MV-4-11 (cell line): ENCODE measurements at places on chromosomes 16 and 17.

GRCh38 chr17:33039874-33040273 lies 48.2 kb downstream of the SPACA3 start:
- no peak for DNase-seq

DNA sequence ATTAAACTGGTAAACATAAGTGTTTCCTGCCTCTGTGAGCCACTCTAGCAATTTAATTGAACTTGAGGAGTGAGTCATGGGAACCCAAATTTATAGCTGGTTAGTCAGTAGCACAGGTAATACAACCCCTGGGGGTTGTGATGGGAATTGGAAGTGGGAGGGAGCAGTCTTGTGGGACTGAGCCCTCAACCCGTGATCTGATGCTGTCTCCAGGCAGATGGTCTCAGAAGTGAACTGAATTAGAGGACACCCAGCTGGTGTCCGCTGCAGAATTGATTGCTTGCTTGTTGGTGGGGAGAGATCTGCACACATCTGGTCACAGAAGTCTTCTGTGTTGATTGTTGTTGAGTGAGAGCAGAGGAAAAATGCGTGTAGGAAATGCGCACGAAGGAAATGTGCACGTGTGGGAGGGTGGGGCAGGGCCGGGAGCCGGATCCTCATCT lies 7.7 kb upstream of the ST6GALNAC2 start:
- no peak for DNase-seq

GRCh38 chr17:50911450-50911849 lies 45.3 kb upstream of the TOB1 start:
- no peak for DNase-seq

- no peak for DNase-seq
Measured at GRCh38 chr16:66568355-66568754, 2.1 kb downstream of the CMTM1 start.

GRCh38 chr17:1045456-1045855 lies 48.5 kb downstream of the TIMM22 start:
- no peak for DNase-seq

- DNase-seq = peak; percentile 23
Measured at GRCh38 chr16:10637337-10638037, 57.1 kb upstream of the EMP2 start.

- DNase-seq = no peak
Measured at GRCh38 chr16:31708348-31708747, 165.3 kb upstream of the ZNF267 start.

GRCh38 chr16:67720236-67720635 lies 1.1 kb upstream of the GFOD2 start:
- DNase-seq = no peak

DNA sequence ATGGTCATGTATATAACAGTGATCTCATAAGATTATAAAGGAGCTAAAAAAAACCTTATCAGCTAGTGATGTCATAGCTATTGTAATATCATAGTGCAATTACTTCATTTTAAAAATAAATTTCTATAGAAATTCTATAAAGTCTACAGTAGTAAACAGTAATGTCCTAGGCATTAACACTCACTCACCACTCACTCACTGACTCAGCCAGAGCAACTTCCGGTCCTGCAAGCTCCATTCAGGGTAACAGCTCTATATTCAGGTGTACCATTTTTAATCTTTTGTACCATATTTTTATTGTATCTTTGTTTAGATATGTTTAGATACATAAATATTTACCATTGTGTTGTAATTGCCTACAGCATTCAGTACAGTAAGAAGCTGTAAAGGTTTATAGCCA lies 524.4 kb upstream of the CDH5 start:
- DNase-seq = no peak

- peak; percentile 64 for DNase-seq
Measured at GRCh38 chr17:80860703-80861417, 130.8 kb upstream of the CHMP6 start.

GRCh38 chr17:956905-957304 lies 22.7 kb downstream of the NXN start:
- DNase-seq = no peak

GRCh38 chr17:80096561-80097021 lies 4.8 kb upstream of the GAA start:
- no peak for DNase-seq

DNA sequence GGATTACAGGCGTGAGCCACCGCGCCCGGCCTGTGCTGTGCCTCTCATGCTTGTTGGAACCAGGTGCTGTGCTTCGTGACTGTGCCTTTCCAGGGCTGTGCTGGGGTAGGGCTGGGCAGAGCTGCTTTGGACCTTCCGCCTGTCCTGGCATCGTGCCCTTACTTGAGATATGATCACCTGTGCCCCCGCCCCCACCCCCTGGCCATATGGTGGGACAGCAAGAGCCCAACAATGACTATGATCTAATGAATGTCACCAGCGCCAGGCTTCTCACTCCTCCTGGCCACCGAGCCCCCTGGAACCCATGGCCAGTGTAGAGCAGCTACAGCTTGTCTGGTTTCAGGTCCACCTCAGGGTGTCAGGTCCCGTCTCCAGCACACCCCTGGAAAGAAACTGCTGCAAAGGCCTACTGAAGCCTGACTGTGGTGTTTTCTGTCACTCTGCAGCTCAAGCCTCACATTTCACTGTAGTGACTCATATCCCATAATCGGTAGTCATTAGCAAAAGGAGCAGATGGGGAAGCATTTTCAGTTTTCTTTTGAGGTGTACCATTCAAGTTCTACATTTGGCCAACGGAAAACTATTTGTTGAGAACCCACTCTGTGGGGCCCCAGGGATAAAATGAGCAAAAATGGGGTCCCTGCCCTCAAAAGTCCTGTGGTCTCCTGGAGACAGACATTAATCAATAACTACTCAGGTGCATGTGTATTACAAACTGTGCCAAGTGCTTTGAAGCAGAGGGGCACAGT lies 22.1 kb downstream of the FCSK start:
- DNase-seq = peak; percentile 95

DNA sequence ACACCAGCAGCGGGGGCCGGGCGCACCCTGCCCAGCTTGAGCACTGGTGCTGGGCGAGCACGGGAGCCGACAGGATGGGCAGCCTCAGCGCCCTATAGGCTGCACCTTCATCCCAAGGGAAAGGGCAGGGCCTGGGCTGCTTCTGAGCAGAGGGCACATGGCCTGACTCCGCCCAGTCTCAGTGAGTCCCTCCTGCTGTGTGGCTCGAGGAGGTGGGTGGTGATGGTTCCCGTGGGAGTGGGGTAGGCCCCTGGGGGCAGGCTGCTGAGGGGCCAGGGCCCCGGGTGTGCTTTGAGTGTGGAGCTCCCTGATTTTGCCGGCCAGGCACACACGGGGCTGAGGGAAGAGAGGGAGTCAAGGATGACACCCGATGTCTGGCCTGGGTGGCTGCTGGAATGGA lies 37.9 kb downstream of the TSC2 start:
- no peak for DNase-seq

- no peak for DNase-seq
Measured at GRCh38 chr17:17018021-17018441, 24.2 kb upstream of the MPRIP start.

GRCh38 chr16:20818929-20819585 lies 12.7 kb downstream of the REXO5 start:
- no peak for DNase-seq

GRCh38 chr17:76497979-76498875 lies 3.0 kb downstream of the RHBDF2 start:
- no peak for DNase-seq

- DNase-seq = peak; percentile 95
Measured at GRCh38 chr17:7133424-7133823, 18.8 kb upstream of the ASGR2 start.

DNA sequence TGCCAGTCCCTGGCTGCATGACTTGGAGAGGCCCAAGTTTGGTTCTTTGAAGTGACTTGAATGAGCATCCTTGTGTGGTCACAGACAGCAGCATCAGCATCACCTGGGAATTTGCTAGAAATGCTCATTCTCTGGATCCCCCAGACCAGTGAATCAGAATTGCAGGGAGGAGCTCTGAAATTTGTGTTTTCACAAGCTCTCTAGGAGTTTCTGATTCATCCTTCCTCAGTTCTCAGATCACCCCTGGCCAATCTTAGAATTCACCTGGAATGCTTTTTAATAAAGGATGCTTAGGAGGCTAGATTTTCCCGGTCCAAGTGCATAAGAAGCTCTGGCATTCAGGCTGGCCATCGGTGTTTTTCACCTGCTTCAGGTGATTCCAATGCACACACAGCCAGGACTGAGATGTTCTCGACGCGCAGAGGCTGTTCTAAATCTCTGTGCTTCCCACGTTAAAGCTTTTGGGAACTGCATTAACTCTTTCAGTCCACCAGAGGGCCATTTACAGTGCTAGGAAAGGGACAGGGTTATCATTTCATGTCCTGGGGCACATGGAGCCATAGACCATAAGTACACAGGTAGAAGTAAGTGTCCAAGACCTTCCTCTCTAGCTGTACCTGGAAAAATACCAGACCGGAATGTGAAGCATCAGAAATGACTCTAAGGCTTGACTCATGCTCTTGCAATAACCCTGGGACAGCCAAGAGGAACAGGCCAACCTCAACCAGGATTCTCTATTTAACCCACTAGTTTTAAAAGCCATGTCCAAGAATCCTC lies 85.7 kb upstream of the XYLT1 start:
- DNase-seq = no peak

DNA sequence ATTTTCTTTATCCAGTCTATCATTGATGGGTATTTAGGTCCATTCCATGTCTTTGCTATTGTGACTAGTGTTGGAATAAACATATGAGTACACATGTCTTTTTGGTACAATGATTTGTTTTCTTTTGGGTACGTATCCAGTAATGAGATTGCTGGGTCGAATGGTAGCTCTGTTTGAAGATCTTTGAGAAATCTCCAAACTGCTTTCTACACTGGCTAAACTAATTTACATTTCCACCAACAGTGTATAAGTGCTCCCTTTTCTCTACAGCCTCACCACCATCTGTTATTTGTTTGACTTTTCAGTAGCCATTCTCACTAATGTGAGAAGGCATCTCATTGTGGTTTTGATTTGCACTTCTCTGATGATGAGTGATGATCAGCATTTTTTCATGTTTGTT lies 103.7 kb downstream of the GOSR1 start:
- DNase-seq = no peak

- no peak for DNase-seq
Measured at GRCh38 chr17:77869041-77869599, 89.4 kb upstream of the TNRC6C start.

DNA sequence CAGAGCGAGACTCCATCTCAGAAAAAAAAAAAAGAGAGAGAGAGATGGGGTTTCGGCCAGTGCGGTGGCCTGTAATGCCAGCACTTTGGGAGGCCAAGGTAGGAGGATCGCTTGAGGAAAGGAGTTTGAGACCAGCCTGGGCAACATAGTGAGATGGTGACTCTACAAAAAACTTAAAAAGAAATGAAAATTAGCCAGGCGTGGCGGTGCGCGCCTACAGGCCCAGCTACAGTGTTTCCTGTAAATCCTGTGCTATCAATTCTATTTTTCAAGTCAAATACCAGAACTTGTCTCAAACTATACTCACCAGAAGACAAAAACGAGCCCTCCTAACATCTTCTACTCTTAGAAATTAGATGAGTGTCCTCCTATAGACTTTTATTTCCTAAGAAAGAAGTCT lies 19.3 kb downstream of the UBE2O start:
- DNase-seq = no peak

DNA sequence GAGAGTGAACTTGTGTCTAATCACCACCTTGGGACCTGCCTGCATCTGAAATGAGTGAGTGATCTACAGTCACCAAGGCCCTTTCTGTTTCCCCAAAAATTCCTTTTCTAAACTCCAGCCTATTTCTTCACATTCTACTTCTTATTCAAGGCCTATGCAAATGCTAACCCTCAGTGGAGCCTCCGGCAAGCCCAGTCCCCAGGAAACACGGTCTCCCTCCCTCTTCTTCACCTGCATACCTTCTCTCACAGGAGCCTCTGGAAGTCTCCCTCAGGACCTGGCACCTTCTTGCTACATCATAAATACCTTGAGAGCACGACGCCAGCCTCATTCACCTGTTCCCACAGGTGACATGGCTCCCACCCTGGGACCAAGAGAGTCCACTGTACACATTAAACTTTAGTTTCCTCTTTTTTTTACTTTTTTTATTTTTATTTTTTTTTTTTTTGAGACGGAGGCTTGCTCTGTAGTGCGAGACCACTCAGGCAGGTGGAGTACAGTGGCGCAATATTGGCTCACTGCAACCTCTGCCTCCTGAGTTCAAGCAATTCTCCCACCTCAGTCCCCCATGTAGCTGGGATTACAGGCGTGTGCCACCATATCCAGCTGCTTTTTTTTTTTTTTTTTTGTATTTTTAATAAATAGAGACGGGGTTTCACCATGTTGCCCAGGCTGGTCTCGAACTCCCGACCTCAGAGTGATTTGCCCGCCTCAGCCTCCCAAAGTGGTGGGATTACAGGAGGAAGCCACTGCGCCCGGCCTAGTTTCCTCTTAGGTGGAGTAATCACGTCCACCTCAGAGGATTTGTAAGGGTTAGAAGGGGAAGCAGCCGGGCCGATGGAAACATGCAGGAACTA lies 97.3 kb downstream of the ANKRD11 start:
- DNase-seq = no peak

GRCh38 chr16:64455275-64455674 lies 666.6 kb downstream of the CDH11 start:
- DNase-seq = no peak

DNA sequence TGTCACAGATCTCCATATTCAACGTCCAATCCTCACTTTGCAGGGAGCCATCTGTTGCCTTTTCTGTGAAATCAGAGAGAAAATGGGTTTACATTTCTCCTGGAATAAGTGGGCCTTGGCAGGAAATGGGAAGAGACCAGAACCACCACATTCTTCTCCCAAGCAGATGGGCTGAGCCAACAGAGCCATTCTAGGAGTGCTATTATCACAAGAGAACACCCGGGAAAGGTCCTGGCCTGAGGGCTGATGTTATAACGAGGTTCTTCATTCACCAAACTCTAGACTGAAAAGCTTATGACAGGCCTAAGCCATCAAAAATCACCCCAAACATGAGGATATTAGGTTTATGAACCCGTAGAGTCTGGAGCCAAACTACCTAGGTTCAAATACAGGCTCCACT lies 64.7 kb downstream of the TOM1L2 start:
- no peak for DNase-seq

GRCh38 chr16:86298758-86299134 lies 211.6 kb upstream of the FOXF1 start:
- no peak for DNase-seq

- DNase-seq = no peak
Measured at GRCh38 chr16:1494711-1495110, 1.6 kb downstream of the TELO2 start.

- no peak for DNase-seq
Measured at GRCh38 chr16:87493608-87494280, 920 bp upstream of the ZCCHC14 start.

GRCh38 chr16:30748634-30749445 lies 615 bp downstream of the PHKG2 start:
- no peak for DNase-seq
